MCF 10A (cell line): ENCODE measurements at places on chromosomes 6 and 20.
A peak's percentile ranks its signal among the peaks of the same experiment; 100 is the strongest.

DNA sequence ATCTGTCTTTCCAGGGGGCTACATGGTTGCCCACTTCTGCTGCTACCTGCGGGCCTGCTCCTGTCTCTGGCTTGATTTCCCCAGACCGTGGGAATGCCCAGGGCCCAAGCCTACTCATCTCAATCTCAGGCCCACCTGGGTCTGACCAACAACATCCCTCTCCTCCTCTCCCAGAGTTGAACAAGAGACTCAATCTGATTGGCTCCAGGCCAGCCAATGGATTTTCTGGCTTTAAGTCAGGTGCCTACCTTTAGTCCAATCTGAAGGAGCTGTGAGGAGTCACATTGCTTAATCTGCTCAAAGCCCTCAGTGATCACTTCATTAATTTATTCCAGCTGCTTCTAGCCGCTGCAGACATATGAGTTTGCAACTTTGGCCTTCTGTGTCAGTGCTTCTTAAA lies 162.4 kb upstream of the KCNG1 start:
- peaks cover 29% of the 10 kb centered on the region for H3K27me3 ChIP-seq
- no peak overlapping the region for H3K27ac ChIP-seq
- no peaks in the 10 kb centered on the region for H3K4me1 ChIP-seq
- peak; percentile 13 for DNase-seq

DNA sequence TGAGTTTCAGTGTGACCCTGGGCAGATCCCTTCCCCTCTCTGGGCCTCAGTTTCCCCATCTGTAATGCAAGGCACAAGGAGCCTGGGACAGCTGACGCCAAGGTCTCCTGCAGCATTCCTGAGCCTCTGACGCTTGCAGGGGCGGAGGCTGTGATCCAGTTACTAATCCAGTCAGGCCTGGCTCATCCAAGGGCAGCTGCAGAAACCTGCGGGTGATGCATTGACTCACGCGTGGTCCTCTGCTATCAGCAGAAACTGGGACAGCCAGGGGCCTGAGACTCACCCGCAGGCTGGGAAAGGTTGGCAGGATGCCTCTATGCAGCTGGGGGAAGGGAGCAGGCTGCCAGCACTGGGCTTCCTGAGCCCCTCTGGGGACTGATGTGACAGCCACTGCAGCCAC lies 65.0 kb upstream of the SIRPA start:
- peaks cover 30% of the 10 kb centered on the region for H3K4me1 ChIP-seq
- H3K27ac ChIP-seq = peak overlapping the region; percentile 76
- H3K4me3 ChIP-seq = no peak overlapping the region

DNA sequence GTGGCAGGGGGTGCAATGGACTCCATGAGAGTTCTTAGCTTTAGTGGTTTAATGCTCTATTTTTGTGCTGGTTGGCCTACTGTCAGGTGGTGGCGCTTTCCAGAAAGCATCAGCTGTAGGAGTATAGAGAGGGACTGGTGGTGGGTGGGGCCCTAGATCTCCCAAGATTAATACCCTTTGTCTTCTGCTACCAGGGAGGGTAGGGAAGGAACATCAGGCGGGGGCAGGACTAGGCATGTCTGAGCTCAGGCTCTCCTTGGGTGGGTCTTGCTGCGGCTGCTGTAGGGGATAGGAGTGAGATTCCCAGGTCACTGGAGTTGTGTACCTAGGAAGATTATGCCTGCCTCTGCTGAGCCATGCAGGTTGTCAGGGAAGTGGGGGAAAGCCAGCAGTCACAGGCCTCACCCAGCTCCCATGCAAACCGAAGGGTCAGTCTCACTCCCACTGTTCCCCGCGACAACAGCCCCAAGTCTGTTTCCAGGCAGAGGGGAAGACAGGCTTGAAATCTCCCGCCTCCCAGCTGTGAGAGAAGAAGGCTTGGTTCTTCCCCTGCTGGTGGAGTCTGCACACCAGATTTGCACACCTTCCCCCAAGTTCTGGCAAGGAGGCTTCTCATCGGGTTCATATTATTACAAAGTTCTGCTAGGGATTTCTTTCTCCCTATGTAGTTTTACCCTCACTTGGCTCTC lies 46.7 kb upstream of the PKIB start:
- no peak for DNase-seq
- H3K4me3 ChIP-seq = no peak overlapping the region
- H3K4me1 ChIP-seq = no peaks in the 10 kb centered on the region
- no peak overlapping the region for H3K27ac ChIP-seq
- H3K27me3 ChIP-seq = no peaks in the 10 kb centered on the region

- peaks cover 5% of the 10 kb centered on the region for H3K4me1 ChIP-seq
- H3K4me3 ChIP-seq = no peak overlapping the region
- H3K27me3 ChIP-seq = no peaks in the 10 kb centered on the region
These were observed 3.5 kb downstream of the ARMC2 start for GRCh38 chr6:108851756-108852155.

DNA sequence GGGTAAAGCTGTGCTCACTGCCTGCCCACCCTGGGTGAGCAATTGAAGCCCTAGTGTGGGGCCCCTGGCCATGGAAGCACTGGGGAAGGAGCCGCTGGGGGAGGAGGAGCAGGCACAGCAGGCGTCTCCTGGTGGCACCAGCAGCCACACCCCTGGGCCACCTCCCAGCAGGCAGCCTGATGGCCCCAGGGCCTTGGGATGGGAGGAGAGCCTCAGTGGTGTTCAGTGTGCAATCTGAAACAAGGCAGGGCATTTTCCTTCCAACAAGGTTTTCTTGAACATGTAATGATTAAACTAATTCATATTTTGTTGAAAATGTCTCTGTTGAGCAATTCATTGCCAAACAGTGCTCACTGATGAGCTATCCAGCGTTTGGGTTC lies 151.0 kb downstream of the ZDHHC14 start:
- DNase-seq = no peak
- no peak overlapping the region for H3K27ac ChIP-seq
- no peaks in the 10 kb centered on the region for H3K27me3 ChIP-seq
- H3K36me3 ChIP-seq = no peaks in the 10 kb centered on the region
- no peak overlapping the region for H3K4me3 ChIP-seq

DNA sequence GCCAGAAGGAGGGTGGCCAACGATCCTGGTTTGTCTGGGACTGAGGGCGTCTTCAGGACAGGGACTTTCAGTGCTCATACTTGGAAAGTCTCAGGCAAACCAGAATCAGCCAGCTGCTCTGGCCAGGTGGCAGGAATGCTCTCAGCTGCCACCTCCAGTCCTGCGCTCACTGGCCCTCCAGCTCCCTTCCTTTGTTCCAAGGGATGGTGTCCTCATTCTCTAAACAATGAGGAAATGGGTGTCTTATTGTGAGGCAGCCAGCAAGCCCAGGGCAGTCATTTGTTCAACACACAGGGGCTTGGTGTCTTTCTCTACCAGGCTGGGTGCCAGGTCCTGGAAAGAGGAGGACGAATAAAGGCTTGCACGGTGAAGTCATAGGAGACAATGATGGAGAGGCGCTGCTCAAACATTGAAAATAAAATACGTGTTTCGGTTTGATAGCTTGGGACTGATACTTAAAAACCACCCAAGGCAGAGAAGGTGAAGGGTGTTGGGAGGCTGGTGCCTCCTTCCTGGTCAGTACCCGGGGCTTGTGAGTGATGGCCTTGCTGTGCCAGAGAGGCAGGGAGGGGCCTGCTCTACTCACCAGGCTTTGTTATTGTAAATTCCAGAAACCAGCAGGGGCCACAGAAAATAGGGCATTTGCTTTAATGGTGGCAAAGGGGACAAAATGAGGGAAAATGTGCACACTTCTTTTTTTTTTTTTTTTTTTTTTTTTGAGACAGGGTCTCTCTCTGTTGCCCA lies 11.3 kb upstream of the TMEM181 start:
- DNase-seq = no peak
- peaks cover 11% of the 10 kb centered on the region for H3K27me3 ChIP-seq
- H3K27ac ChIP-seq = no peak overlapping the region
- peaks cover 5% of the 10 kb centered on the region for H3K4me1 ChIP-seq
- no peak overlapping the region for H3K4me3 ChIP-seq
- H3K36me3 ChIP-seq = peaks cover 6% of the 10 kb centered on the region

GRCh38 chr6:14972379-14973067 lies 273.3 kb upstream of the JARID2 start:
- no peaks in the 10 kb centered on the region for H3K36me3 ChIP-seq
- no peaks in the 10 kb centered on the region for H3K27me3 ChIP-seq
- H3K27ac ChIP-seq = no peak overlapping the region
- DNase-seq = no peak
- H3K4me1 ChIP-seq = no peaks in the 10 kb centered on the region

DNA sequence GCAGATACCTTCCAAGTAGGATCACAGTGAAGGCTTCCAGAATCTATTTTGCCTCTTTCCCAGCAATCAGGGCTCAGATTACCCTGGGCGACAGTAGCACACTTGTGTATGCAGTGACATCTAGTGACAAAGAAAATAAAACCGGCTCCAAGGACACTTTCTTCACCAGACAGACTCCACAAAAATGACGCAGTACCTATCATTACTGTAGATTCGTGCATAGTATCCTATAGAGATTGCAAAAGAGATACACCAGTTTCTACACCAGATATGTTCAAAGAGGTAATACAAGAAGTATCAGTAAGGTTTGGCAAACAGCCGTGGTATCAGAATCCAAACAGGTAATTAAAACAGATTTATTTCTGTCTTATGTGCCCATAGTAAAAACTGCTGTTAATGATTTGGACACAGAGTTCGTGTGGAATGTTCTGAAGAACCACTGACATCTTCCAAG lies 600.4 kb upstream of the JAG1 start:
- H3K27me3 ChIP-seq = no peaks in the 10 kb centered on the region
- H3K4me3 ChIP-seq = no peak overlapping the region
- DNase-seq = peak; percentile 78
- peaks cover 6% of the 10 kb centered on the region for H3K4me1 ChIP-seq
- H3K27ac ChIP-seq = peak overlapping the region; percentile 29
